ENCODE measurements at places on chromosomes 13 and 19.

DNA sequence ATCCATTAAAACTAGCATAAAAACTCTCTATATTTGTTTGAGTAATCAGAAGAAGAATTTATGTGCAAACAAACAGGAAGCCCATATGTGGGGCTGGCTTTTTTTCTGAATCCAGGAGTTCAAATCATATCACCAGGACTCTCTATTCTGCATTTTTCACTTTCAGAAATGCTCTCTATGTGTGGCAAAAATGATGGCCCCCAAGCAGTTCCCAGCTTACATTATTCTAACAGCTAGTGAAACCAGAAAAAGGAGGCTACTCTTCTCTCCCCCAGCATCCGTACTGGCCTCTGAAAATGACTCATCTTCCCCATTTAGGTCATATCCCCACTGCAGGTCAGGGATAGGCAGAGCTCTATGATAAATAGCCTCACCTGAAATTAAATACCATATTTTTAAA lies 20.4 kb downstream of the RBM26 start:
- DNase-seq, result no peak

- DNase-seq, result no peak
Measured at GRCh38 chr19:49481020-49481683, 6.3 kb upstream of the RPL13A start.

DNA sequence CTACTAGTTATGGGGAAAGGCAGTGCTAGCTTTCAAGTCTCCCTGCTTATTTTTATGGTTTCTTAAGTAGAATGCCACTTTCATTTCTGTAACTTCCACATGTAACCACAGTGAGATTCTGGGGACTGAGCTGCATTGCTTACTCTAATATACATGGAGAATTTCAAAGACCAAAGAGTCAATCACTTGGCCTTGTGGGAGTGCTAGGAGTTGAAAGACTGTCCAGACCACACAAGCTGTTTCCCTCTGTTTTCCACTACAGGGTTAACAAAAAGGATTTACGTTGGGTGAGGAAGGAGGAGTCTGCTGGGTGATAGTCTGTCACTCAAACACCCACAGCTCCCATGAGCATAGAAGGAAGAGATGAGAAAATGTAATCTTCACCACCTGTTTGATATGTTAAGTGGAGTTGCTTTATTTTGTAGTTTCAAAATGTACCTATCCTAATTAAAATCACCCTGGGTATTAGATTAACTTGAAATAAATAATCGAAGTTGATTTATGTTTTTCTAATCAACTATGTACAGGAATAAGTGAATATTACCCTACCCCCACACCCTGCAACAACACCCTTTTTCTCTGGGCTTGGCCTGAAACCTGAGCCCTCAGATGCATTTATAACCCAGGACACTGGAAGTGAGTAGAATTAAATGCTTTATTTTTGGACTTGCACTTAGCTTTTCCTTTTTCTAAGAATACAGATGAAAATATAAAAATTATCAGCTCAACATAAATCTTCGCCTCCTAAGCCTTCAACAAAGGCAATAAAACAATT lies 225.8 kb upstream of the SLC10A2 start:
- DNase-seq, result no peak

- no peak for DNase-seq
Measured at GRCh38 chr19:41269055-41269454, 4.9 kb downstream of the HNRNPUL1 start.

- no peak for DNase-seq
Measured at GRCh38 chr13:90415902-90416301, 931.6 kb upstream of the MIR17HG start.

GRCh38 chr19:7718668-7719067 lies 13.2 kb downstream of the CLEC4G start:
- no peak for DNase-seq

- no peak for DNase-seq
Measured at GRCh38 chr13:77207943-77208342, 119.0 kb downstream of the MYCBP2 start.

DNA sequence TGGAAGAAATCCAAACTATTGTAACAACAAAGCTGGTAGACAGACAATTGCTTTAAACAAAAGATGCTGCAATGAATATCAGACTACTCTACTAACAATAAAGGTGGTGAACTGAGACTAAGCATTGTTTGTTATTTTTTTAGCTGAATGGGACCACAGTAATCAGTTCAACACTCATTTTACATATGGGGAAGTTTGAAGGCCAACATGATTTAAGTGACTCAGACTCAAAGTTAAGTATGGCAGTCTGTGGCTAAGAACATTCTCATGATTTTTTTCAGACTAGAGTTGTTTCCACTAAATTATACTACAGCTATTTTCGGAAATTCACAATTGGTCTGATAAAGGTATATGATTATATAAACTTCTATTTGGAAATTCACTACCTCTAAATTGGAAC lies 10.4 kb downstream of the EXOSC8 start:
- DNase-seq, result no peak

GRCh38 chr13:98643479-98643878 lies 66.6 kb upstream of the STK24 start:
- DNase-seq, result no peak

GRCh38 chr19:17105556-17105955 lies 30.0 kb downstream of the MYO9B start:
- no peak for DNase-seq

- peak; percentile 82 for DNase-seq
Measured at GRCh38 chr13:83065108-83065507, 817.2 kb downstream of the SLITRK1 start.

DNA sequence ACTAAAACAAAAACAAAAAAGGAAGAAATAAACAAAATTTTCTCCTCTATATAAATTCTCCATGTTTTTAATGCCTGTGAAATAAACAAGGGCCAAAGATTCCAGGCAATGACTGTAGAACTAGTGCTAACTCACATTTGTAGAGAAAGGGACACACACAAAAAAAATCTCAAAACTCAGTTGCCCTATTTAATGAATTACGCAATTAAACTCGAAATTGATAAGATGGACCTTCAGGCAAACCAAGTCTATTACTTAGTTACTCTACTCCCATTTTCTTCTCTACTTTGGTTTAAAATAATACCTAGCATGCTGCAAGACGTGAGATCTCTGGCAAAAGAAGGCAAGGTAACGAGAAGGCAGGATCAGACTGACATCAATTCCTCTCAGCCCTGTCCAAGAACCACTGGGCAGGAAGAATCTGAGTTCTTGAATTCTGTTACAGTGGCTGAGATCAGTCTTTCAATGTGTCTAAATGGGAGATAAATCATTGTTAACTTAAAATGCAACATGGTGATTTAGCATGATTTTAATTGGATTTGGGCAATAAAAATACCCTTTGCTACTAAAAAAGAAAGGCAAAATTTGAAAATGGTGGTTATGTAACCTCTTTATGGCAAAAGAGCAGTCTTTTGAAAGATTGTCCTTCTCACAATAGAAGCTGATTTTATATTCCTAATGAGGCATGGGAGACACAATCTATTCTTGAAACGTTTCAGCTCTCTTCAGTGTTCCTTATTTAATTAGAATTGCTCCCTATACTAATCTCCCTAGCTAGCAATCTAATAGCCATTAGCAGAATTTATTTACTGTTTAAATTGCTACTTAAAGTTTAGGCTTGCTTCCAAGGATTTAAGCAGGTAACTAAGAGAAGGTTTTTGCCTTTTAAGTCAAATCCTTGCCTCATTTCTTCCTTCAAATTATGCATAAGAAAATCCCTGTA lies 25.9 kb downstream of the SPRY2 start:
- DNase-seq, result no peak

GRCh38 chr13:26036383-26036782 lies 15.4 kb downstream of the SHISA2 start:
- no peak for DNase-seq

DNA sequence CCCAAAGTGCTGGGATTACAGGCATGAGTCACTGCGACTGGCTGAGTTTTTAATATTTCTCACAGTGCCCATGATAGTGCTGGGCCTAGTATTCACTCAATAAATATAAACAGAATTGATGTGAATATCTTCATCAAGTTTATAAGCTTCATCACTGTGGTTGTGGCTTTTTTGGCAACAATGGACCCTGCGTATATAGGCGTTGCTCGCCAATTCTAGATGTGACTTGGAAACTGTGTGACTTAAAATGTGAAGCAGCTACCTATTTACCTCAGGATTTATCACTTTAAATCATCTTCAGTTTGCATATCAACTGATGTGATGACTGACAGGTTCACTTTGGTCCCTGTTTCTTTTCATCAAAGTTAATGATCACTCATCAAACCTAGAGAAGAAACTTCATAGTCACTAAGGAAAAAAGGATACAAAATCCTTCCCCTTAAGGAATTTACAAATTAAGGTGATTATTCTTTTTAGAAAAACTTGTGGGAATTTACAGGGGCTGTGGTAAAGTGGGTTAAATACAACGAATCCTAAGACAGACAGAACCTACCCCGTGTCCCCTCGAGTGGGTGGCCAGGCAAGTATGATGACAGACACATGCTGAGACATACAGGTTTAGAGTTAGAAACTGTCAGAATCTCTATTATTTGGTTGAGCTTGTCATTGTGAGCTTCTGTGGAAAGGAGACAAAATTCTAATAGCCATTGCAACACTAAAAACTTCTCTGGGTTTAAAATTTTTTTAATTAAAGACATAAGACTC lies 101.3 kb downstream of the AKAP11 start:
- DNase-seq, result no peak
